Non-pigmented ciliary epithelial cell (primary cell): ENCODE measurements at places on chromosomes 1 and 21.

GRCh38 chr1:211344152-211344618, 17.6 kb downstream of the TRAF5 start:
- no peak for DNase-seq

DNA sequence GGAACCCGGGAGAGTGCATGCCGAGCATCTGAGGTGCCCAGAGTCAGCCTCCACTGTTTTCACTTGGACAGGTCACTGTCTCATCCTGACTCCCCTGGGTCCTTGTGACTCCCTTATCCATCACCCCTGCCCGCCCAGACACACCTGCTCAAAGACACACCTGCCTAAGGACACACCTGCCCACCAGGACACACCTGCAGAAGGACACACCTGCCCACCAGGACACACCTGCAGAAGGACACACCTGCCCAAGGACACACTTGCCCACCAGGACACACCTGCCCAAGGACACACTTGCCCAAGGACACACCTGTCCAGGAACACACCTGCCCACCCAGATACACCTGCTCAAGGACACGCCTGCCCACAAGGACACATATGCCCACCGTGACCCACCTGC, 70.8 kb upstream of the ARHGEF16 start:
- no peak for DNase-seq

DNA sequence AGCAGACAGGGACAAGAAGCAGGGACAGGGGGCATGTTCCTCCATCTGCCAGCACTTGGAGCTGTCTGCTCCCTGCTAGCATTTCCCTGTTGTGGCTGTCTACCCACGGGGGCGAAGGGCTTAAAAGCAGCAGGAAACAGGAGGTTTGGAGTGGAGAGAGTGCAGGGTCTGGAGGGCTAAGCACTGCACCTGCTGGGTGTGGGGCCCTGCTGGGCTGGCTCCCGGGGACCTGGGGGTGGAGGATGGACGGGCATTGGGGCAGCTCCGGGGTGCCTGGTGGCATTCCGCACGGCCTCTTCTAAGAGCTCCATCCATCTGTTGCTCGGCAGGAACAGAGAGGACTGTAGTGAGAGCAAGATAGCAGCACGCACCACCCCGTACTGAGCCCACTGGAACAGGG, 21.2 kb downstream of the LRRC71 start:
- DNase-seq = no peak

GRCh38 chr1:231958448-231958847, 331.9 kb downstream of the DISC1 start:
- no peak for DNase-seq

GRCh38 chr1:73784026-73784425, 413.9 kb downstream of the LRRIQ3 start:
- DNase-seq = no peak

GRCh38 chr1:15515022-15515663, 8.9 kb downstream of the CASP9 start:
- no peak for DNase-seq

- DNase-seq = no peak
Measured at GRCh38 chr1:35509558-35509957, 47.6 kb downstream of the KIAA0319L start.

DNA sequence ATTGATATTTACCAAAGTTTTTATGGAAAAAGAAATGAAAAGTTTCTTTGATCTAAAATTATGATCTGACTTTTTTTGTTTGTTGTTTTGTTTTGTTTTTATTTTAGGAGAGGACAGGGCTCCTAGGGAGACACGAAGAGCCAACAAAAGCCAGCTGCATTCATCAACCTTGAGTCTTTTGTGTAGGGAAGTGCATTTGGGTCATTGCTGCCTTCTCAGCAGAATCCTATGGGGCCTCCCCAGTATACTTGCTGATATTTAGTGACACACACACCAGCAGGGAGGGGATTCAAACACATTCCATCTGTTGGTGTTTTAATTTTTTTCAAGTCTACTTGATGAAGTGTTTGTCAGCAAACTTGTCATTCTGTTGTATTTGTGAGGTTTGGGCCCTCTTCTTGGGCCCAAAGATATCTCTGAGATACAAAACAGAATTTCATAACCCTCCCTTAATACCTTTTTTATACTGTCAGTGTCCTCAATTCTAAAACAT, 203.5 kb downstream of the NTNG1 start:
- DNase-seq = no peak

DNA sequence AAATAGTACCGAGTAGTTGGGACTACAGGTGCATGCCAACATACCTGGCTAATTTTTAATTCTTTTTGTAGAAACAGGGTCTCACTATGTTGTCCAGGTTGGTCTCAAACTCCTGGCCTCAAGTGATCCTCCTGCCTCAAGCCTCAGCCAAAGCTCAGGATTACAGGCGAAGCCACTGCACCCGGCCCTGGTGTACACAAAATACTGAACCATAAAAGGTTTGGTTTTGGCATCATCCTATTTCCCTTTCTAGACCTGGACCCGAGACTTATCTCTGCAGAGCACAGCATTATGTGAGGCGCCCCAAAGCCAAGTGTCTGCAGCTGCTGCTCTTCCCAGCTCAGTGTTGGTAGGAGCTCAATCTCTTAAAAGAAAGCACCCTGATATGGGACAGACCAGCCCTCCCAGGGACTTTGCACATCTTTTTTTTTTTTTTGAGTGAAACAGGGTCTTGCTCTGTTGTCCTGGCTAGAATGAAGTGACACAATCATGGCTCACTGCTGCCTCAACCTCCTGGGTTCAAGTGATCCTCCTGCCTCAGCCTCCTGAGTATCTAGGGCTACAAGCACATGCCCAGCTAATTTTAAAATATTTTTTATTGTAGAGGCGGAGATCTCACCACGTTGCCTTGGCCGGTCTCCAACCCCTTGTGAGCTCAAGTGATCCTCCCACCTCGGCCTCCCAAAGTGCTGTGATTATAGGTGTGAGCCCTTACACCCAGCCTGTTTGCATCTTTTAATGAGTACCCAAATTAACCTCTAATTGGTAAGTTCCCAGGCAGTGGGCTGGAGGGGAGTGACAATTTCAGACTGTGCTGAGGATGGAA, 20.4 kb downstream of the TEX35 start:
- DNase-seq = no peak

- DNase-seq = no peak
Measured at GRCh38 chr21:31905503-31906451, 33.0 kb downstream of the HUNK start.

DNA sequence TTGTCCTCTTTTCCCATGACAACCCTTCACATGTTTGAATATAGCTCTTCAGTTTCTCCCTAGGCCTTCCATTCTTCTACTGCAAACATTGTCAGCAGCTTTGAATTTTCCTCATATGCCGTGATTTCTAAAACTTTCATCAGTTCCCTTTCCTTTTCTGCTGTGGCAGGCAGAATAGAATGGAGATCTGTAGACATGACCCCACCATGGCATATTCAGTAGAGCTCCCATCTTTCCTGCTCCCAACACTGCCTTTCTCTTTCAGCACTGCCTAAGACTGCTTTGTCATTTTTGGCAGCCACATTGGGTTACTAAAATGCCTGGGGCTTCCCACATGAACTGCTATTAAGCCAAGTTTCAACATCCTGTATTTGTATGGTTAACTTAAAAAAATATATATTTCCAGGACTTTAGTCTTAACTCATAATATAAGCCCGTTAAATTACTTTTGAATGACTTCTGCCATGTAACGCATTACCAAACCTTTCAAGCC, 60.9 kb downstream of the TBX19 start:
- no peak for DNase-seq

DNA sequence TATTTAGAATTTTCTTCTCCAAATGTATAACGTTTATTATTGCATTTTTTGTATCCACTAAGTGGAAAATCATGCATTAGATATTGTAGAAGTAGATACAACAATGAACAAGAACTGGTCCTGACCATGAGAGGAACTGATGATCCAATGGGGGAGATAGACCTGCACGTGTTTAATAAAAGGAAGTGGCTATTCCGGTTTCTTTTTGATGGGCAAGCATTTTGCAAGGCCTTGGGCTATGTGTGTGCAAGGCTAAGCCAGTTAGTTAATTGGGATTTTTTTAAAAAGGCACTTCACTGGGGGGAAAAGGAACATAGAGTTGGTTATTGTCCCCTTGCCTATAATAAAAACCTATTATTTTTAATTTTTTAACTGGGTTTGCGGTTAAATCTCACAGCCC, 961 bp upstream of the VCAM1 start:
- no peak for DNase-seq

DNA sequence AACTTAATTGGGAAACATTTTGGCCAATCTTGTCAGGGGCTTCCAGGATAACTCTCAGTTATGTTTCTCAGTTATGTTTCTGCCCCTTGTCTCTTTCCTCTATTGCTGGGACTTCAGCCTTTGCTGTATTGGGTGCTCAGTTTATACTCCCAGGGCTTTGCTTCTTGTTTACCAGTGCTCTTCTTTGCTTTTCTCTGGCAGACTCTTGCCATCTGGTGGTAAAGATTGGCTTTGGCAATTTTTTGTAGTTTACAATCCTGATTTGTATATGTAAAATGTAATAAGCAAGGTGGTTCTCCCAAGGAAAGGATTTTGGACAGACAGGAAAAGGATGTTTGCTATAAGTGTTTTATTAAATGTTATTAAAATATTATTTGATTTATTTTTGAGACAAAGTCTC, 37.9 kb downstream of the FABP3 start:
- DNase-seq = no peak

- DNase-seq = peak; percentile 56
Measured at GRCh38 chr1:23273450-23274133, 56.3 kb upstream of the HTR1D start.

- no peak for DNase-seq
Measured at GRCh38 chr1:111471012-111471411, 2.8 kb upstream of the C1orf162 start.

GRCh38 chr21:25550352-25551120, 56.7 kb downstream of the MRPL39 start:
- DNase-seq = no peak

- DNase-seq = peak; percentile 82
Measured at GRCh38 chr1:8525558-8526275, 207.8 kb downstream of the SLC45A1 start.

GRCh38 chr1:101566883-101567538, 330.2 kb downstream of the S1PR1 start:
- DNase-seq = no peak
